ENCODE measurements at places on chromosomes 16 and 17. TPM values are rescaled to one million over a fixed set of nuclear protein-coding genes. Genes with fewer than 3 reads are reported as not detected.

DNA sequence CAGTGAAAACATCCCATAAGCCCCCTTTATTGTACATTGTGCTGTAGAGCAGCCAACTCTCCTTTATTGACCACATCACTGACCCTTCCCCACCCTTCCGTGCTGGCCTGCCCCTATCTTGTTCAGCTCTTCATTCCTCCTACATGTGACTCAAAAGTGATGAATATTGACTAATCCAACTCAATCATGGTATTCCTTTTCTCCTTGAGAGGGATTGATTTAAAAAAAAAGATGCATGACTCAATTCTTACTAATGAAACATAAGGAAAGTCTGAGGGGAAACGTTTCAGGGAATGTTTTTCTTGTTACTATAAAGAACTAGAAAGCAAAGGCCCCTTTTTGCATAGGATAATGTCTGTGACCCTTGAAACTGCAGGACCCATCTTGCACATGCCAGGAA lies 125.2 kb upstream of the SOX9 start:
- no peaks in the 10 kb centered on the region for H3K36me3 ChIP-seq
- H3K4me3 ChIP-seq = no peak overlapping the region
- no peak for DNase-seq
- no peak overlapping the region for H3K27ac ChIP-seq

DNA sequence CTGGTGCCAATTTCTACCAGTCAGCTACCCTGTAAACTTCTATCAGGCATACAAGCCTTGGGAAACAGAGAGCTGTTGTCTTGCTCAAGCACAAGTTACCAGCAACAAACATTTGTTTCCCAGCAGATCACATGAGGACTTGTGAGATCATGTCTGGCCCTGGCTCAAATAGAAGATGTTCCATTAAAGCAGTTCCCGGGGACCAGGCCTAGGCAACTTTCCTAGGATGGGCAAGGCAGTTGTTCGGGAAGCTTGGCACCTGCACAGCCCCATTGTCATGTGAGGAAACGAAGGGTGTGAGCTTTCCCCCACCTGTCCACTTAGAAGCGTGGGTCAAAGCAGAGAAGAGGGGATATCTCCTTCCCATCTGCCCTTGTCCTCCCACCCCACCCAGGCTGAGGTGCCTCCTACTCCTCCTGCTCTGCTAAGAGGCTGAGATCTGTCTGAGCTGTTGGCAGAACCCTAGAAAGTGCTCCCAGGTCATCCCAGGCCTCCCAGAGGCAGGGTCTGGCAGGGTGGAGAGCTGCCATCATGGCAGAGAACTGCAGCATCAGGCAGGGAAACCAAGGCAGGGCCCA lies 11.2 kb upstream of the SLC47A2 start:
- H3K4me1 ChIP-seq = peaks cover 9% of the 10 kb centered on the region
- DNase-seq = peak; percentile 56

- no peak overlapping the region for H3K27ac ChIP-seq
- no peak overlapping the region for H3K4me3 ChIP-seq
- no peaks in the 10 kb centered on the region for H3K4me1 ChIP-seq
- H3K27me3 ChIP-seq = no peaks in the 10 kb centered on the region
- H3K36me3 ChIP-seq = no peaks in the 10 kb centered on the region
Observed at GRCh38 chr16:73183611-73184092, 135.7 kb upstream of the ZFHX3 start.

GRCh38 chr17:59493867-59494266 lies 71.5 kb upstream of the DHX40 start:
- H3K36me3 ChIP-seq = no peaks in the 10 kb centered on the region
- H3K4me1 ChIP-seq = no peaks in the 10 kb centered on the region
- no peak for DNase-seq
- H3K27ac ChIP-seq = no peak overlapping the region
- H3K4me3 ChIP-seq = no peak overlapping the region
- H3K27me3 ChIP-seq = no peaks in the 10 kb centered on the region

DNA sequence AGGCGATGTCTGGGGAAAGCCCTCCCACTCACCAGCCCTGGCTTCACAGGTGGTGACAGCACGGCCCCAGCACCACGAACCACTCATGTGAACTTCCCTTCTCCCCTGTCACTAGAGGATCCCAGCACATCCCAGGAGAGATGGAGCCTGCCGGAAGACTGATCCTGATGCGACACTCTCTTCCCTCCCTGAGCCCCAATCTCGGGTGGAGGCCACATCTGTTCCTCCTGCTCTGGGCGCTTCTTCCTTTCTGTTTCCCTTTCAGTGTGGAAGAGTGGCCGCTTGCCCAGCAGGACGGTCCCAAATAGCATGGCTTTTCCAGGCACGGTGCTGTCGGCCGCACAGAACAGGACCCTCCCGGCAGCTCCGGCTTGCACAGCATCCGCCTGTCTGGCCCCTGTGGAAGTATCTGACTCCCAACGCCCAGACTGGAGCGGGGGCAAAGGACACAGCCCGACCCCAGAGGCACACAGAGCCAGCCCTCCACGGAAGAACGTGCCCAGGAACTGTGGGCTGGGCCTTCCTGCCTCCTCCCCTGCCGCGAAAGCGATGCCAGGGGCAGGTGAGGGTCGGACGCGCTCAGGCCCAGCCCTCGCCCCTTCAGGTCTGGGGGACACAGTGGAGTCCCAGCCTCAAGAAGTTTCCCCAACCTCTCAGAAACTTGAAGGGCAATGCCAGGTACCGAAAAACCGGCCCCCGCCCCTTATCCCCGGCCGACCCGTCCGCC lies 37.6 kb downstream of the CBFA2T3 start:
- no peak overlapping the region for H3K27ac ChIP-seq
- H3K27me3 ChIP-seq = peaks cover 26% of the 10 kb centered on the region
- H3K4me1 ChIP-seq = peaks cover 12% of the 10 kb centered on the region

- no peak overlapping the region for H3K27ac ChIP-seq
- no peak for DNase-seq
- H3K27me3 ChIP-seq = no peaks in the 10 kb centered on the region
- no peaks in the 10 kb centered on the region for H3K36me3 ChIP-seq
- no peaks in the 10 kb centered on the region for H3K4me1 ChIP-seq
Observed at GRCh38 chr16:57324749-57325148, 33.8 kb upstream of the CCL22 start.

DNA sequence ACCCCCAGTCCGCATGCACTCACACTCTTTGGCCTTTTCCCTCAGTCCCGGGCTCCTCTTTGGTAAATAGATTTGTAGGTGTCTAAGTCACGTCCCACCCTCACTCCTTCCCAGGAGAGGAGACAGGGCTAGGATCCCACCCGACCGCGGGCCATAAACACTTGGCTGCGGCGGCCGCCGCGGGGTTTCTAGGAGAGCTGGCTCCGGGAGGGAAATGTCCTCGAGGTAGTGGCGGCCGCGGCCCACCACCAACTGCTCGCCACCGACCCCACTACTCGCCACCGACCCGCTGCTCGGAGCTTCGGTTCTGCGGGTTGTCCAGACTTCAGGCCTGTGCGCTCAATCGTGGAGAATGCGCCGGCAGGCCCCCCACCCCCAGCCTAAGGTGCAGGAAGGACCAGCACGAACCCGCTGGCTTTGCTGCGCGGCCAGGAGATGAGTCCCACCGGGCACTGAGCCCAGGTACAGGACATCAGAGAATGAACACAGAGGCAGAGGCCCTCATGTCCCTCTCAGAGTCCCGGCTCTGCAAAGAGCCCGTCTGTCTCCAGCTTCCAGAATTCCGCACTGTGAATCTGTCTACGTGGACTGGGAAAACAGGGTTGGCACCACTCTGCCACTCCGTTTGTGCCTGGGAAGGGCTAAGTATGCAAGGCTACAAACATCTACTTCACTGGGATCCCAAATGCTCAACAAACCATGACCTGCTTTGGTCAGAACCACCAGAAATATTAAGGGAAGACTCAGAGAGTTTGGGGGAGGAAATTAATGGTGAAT lies 2.5 kb downstream of the PRAC2 start:
- no peaks in the 10 kb centered on the region for H3K4me1 ChIP-seq
- DNase-seq = peak; percentile 38
- H3K4me3 ChIP-seq = peak overlapping the region; percentile 45
- H3K27me3 ChIP-seq = peaks cover 36% of the 10 kb centered on the region

GRCh38 chr16:683396-684070 lies 601 bp downstream of the JMJD8 start:
- H3K4me3 ChIP-seq = peak overlapping the region; percentile 63
- peaks cover 36% of the 10 kb centered on the region for H3K4me1 ChIP-seq
- no peak for DNase-seq
- H3K36me3 ChIP-seq = peaks cover 6% of the 10 kb centered on the region
- H3K27ac ChIP-seq = peak overlapping the region; percentile 60
- no peaks in the 10 kb centered on the region for H3K27me3 ChIP-seq

GRCh38 chr16:89022051-89022836 lies 45.2 kb upstream of the CBFA2T3 start:
- DNase-seq = no peak
- H3K4me3 ChIP-seq = no peak overlapping the region
- no peaks in the 10 kb centered on the region for H3K27me3 ChIP-seq

DNA sequence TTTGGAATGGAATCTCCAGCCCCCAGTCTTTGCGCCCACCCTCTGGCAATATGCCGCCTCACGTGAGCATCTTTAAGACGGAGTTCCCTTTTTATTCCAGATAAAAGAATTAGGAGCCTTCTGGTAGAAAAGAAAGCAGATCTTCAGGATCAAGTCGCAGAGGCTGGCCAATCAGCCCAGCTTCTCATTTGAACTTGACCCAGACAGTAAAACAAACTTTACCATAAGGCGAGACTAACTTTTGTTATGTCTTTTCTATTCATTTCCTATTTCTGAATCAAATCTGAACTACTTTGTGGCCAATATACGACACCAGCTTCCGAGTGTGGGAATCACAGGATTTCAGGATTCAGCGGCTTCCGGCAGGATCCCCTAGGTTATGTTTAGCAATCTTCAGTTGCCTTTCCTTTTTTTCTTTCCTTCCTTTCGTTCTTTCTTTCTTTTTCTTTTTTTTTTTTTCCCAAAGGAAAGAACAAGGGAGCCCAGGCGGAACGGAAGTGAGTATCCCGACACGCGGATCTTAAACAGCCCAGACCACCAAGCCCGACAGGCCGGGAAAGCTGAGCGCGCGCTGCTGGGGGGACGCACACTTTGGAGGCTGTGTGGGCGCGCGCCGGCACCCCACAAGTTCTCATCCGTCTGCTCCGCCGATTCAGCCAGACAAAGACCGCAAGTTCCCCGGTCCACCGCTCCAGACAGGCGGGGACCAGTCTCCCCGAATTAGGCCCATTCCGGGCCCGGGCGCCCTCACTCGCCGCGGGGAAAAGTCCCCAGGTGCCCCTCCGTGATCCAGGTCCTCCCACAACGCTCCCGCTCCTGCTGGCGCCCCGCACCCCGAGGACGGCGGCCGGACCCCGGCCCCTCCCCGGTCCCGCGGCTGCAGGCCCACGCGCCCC lies 633 bp downstream of the TBC1D16 start:
- H3K27me3 ChIP-seq = no peaks in the 10 kb centered on the region
- H3K4me1 ChIP-seq = peaks cover 7% of the 10 kb centered on the region
- peak; percentile 38 for DNase-seq
- H3K36me3 ChIP-seq = no peaks in the 10 kb centered on the region

- DNase-seq = no peak
- H3K4me1 ChIP-seq = peaks cover 9% of the 10 kb centered on the region
- H3K27ac ChIP-seq = no peak overlapping the region
- H3K4me3 ChIP-seq = no peak overlapping the region
Observed at GRCh38 chr17:77542011-77542410, 401.2 kb downstream of the SEC14L1 start.

DNA sequence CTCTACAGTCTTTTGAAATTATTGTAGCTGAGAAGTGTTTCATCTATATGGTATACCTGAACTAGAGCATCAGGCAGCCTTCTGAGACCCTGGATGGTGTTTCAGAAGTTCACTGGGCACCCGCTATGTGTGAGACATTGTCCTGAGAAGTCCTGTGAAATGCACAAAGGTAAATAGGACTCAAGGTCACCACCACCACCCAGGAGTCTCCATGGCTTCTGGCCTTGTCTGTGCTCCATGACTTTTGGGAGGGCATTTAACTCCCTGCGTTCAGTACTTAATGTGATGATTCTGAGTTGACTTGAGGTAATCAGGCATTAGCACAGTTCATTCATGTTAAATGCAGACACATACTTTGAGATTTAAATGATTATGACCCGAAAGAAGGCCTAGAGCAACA lies 1.1 kb downstream of the MLYCD start:
- H3K27ac ChIP-seq = peak overlapping the region; percentile 84
- H3K4me1 ChIP-seq = peaks cover 5% of the 10 kb centered on the region
- no peak for DNase-seq
- no peaks in the 10 kb centered on the region for H3K27me3 ChIP-seq
- peak overlapping the region; percentile 82 for H3K4me3 ChIP-seq
- H3K36me3 ChIP-seq = no peaks in the 10 kb centered on the region

NPIPA3 gene
- 0.49 TPM for total RNA-seq

BEAN1 gene
- 0.32 TPM for total RNA-seq

YPEL3 gene
- 39.2 TPM for total RNA-seq

TBC1D3I gene
- total RNA-seq = 0.88 TPM

PRCD gene
- total RNA-seq = 1.2 TPM

Measured in colonic mucosa (tissue), 4 donors.